Adrenal gland (tissue), 19 donors: ENCODE measurements at places on chromosomes 4 and X.
A peak's percentile ranks its signal among the peaks of the same experiment; 100 is the strongest.

GRCh38 chr4:35516102-35516501, 728.2 kb downstream of the ARAP2 start:
- DNase-seq: no peak

GRCh38 chrX:80816051-80816450, 6.4 kb upstream of the BRWD3 start:
- no peak for DNase-seq

DNA sequence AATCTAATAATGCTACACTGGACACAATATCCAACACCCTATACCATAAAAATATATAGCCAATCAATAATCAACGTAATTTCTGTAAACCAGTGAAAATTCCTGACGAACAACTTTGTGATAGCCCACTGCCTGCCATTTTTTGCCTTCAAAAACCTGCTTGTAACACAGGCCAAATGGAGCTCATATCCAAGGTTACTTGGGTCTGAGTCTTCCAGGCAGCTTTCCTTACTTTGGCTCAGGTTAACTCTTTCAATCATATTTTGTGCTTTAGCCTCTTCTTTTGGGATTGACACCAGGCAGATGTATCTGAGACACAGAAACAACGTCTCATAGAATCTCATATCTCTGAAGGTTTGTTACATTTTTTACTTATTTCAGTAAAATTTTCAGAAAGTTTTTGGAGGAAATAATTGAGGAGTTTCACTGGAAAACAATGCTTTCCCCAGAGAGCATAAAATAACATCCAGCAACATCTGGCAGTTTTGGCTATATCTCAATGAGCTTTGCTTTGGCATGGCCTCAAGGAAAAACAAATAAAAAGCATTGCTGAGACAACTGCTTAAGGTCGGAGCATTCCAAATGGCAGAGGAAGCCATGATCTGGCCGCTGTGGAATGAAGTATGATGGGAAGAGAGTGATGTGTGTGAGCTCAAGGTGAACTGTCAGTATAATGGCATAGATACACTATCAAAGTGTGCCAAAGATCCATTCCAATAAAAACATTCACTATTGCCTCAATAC, 162.9 kb upstream of the SPIN4 start:
- peak; percentile 50 for DNase-seq

- no peak for DNase-seq
These were observed 105.1 kb downstream of the PHF8 start for GRCh38 chrX:53939127-53939526.

DNA sequence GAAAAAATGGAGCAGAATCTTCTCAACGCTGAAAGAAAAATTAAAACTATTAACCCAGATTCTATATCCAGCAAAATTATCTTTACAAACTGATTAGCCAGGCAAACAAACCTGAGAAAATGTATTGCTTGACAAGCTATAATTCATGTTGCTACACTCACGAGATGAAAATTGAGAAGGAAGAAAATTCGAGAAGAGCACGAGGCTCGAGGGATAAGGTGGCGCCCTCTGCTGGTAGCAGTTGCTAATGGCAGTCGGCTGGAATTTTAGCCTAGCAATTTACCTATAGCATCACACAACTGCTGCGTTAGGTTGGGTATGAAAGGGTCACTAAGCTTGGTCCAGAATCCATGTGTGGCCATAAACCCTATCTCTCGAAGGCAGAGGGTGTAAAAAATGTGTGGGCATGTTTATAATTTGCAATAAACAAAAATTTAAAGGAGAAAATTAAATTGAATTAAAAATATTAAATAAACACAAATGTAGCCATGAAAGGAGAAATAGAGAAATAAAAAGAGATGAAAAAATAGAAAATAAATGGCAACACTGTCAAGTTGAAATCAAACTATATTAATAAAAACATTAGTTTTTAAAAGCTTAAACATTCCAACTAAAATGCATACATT, 126.6 kb downstream of the PPP4R3C start:
- DNase-seq: peak; percentile 25
